Stimulated activated CD4-positive, alpha-beta T cell treated with anti-CD3 and anti-CD28 coated beads, Interleukin-1b, Interleukin-23, amount 100 ng/mL, for 1 hour (primary cell): ENCODE measurements at places on chromosomes 7 and 10.

- DNase-seq = no peak
Measured at GRCh38 chr7:137879357-137880158, 32.8 kb upstream of the DGKI start.

GRCh38 chr10:124568848-124569622, 107.4 kb downstream of the LHPP start:
- no peak for DNase-seq

DNA sequence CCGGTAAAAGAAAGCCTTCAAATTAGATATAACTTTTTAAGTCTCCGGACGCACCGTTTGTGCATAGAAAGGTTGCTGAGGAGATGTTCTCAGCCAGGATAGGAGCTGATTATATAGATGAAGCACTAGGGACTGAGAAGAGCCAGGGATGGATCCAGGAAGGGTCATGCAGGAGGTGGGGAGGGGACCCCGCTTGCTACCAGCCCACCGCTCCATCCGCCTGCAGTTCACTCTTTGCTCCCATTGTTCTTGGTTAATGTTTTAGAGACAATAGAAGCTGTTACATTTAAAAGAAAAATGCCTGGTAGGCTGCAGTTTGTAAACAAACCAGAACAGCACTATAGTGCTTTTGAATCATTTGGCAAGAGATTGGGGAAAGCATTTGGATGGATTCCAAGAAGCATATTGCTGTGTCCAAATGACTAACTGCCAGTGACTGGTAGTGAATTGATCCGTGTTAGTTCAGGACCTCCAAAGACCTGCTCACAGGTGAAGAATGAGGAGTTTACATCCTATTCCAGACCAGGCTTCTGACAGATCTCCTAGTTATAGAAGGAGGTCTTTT, 175.9 kb upstream of the TAC1 start:
- DNase-seq = no peak

- no peak for DNase-seq
Measured at GRCh38 chr7:111388912-111389311, 173.4 kb downstream of the IMMP2L start.

DNA sequence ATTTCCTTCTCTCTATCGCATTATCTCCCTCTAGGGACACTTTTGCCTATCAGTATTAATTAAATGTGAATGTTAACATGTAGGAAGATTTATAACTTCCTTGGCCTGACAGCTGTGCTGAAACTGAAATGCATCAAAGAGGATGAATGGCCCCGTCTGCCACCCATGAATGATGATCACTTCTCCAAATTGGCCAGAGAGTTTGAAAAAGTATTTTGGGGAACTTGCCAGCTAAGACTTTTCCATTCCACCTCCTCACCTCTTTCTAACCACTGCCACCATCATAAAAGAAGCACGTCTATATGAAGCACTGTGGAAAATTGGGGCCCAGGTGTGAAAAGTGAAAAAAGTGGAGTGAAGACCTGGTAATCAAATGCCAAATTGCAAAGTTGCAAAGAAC, 25.4 kb upstream of the ST8SIA6 start:
- DNase-seq = no peak

DNA sequence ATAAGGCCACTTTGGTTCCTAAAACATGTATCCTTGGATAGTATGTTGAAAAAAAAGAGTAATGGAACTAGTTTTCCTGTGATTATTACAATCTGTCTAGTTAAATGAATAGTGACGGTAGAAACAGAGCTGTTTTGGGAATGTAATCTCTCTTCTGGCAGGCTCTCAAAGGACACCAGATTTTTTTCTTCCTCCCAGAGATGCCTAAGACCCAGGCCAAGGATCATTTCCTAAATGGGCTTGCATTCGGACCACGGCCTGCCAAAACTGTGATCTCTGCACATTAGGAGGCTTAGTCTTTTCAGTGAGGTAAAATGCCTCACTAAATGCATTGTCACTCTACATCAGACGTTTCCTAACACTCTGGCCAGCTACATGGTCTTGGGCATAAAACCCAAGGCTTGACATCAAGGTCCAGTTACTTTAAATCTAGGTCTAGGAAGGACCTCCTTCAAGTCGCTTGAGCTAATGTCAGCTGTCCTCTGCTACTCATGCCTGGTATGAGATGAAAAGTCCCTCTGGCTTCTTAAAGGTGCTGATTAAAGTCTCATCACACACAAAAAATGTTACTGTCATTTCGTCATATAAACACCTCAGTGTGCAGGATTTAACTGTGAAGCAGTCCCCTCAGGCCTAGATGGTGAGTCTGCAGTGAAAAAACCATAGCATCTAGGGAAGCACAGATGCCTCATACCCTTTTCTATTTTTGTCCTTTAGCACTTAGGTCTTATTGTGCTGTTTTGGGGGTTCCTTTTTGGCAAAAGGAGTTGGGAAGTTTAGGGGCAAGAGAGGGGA, 47.7 kb downstream of the DLD start:
- no peak for DNase-seq

DNA sequence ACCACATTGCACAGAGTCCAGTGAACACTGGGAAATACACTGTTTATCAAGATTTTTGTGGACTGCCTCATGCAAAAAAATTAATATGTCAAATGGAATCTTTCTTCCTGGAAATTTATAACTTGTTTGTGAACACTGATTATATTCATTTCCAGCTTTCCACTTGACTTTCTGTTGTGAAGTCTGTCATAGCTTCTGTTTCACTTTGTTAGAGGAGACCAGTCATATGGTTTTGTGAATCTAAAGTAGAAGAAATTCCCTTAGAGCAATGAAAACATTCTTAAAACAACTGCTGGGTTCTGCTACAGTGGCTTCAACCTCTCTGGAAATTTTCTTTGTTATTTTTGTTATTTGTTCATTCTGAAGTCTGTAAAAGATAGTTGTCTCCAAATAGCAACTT, 349.5 kb upstream of the NFE2L3 start:
- no peak for DNase-seq

- DNase-seq = no peak
Measured at GRCh38 chr7:39623732-39624441, 515 bp downstream of the RALA start.

DNA sequence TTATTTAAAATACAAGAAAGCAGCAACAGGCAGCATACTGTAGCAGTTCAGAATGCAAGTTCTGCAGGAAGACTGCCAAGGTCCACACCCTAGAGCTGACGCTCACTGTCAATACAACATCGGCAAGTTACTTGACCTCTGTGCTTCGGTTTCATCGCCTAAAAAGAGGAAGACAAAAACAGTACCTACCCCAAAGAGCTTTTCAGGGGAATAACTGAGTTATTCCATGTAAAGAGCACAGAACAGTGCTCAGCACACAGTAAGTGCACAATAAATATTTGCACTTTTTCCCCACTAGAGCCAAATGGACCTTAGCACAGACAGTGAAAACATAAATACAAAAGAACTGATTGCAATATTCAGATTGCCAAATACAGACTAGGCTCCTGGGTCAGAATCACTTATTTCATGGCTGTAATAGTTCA, 88.6 kb downstream of the USP6NL start:
- no peak for DNase-seq

DNA sequence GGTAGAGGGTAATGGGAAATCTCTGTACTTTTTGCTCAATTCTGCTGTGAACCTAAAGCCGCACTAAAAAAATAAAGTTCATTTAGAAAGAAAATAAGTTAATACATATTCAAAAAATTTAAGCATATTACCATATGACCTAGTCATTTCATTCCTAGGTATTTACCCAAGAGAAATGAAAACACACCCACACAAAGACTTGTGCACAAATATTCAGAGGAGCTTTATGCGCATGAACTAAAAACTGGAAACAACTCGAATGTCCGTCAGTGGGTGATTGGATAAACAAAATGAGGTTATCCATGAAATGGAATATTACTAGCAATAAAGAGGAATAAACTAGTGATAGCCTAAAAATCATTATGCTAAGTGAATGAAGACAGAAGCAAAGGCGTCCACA, 62.6 kb upstream of the ZNRF2 start:
- DNase-seq = no peak

GRCh38 chr10:5930272-5930671, 40.2 kb downstream of the FBH1 start:
- no peak for DNase-seq

DNA sequence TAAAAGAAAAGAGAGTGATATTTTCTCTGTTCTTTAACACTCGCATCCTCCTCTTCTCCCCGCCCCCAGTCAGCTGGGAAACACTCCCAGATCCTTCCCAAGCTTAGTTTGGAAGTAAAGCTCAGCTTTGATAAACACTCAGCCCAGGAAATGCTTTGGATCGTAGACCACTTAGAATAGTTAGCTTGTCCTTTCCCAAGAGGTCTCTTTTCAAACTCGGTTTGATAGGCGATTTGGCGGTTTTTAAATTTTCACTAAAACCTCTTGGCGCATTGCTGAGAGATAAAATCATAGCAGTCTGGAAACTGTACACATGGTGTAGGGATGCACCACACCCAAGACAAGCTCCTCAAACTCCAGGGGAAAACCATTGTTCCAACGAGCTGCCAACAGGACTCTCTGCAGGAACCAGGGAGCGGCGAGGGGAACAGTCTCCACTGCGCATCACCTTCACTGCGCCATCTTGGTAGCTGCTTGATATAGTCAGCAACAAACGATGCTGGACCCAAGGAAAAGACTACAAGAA, 22.3 kb downstream of the SMURF1 start:
- no peak for DNase-seq

DNA sequence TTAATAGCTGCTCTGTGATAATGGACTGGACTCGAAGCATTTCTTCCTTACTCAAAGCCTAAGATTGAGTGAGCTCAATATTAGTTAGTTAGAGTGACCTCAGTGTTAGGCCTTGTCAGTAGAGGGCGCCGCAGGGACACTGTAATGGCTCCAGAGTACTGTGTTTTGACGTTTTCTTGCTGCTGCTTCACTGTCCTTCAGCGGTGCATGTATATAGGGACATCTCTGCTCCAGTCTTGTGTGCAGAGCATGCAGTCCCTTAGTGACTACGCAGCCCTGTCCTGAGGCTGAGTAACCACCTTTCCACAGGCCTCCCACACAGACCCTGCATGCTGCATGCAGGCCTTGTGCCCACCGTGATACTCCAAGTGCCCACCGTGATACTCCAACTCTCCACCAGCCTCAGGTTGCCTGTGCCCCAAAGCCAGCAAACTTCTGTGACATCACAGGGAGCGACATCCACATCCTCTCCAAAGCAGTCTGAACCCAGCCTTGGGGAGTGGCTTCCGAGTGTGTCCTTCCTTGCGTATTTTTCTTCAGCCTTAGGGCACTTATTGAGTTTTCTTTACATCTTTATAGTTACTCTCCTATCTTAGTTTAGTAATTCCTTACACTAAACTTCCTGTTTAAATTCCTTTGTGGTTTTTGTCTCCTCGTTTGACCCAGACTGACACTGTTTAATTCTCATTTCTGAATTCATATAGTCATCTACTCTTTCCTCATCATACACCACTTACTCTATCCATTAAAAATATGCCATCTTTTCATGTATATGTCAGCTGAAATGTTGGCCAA, 118.2 kb downstream of the JAZF1 start:
- DNase-seq = no peak

GRCh38 chr10:104339469-104340110, 1.3 kb upstream of the ITPRIP start:
- DNase-seq = no peak

DNA sequence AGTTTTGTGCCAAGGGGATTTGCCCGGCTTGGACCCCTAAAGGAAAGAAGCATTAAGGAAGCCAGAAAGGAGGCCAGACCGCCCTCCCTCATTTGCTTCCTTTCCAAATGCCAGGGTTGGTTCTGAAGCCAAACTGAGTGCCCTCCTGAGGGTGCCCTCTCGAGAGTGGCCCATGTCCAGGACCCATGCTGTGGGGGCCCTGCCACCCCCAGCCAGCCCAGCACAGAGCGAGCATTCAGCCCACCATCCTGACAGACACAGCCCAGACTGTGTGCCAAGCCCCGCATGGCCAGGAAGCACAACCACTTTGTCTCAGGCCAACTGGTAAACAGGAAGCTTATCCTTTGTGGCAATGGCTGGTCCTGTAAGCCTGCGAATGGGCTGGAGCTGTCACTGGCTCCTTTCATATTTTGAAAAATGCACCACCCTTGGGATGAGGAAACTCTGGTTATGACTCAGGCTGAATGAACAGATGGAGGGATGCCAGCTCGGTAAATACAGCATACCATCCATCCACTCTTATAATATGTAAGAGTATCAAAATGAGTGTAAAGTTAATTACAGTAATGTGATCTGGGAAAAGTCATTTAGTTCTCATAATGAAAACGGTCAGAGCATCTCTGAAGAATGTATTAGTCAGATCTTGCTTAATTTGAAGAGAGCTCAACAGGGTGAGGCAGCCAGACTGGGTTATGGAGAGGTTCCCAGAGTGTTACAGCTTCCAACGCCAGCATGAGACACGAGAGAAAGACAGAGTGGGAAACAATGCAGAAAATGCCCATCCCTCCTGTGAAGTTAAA, 65.0 kb downstream of the STK17A start:
- no peak for DNase-seq

- no peak for DNase-seq
Measured at GRCh38 chr7:137577184-137577583, 233.7 kb upstream of the PTN start.

DNA sequence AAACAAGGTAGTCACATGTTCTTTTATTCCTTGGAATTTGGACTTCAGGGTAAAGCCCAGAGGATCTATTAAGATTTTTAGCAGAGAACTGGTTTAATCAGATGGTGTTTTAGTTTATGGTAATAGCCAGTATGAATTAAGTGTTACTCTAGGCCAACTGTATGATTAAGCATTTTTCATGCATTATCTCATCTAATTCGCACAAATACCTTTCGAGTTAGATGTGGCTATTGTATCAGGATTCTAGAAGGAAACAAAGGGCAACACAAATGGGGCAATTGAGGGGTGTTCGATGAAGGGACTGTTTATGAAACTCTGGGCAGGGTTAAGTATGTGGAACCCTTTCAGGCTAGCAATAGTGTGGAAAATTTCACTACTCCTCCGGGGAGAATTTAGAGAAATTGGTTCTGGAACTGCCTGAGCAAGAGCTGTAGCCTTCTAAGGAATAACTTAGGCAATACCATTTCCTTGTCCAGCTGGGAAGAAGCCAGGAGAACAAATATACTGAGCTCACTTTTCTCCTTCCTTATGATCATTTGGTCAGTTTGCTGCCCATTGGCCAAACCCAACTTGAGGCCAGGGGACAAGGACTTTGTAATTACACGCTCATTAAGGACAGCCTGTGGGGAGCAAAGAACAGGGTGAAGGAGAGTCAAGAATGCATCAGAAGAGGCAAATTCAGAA, 319.0 kb upstream of the FZD1 start:
- DNase-seq = no peak

- DNase-seq = no peak
Measured at GRCh38 chr10:5904227-5904626, 14.2 kb downstream of the FBH1 start.

DNA sequence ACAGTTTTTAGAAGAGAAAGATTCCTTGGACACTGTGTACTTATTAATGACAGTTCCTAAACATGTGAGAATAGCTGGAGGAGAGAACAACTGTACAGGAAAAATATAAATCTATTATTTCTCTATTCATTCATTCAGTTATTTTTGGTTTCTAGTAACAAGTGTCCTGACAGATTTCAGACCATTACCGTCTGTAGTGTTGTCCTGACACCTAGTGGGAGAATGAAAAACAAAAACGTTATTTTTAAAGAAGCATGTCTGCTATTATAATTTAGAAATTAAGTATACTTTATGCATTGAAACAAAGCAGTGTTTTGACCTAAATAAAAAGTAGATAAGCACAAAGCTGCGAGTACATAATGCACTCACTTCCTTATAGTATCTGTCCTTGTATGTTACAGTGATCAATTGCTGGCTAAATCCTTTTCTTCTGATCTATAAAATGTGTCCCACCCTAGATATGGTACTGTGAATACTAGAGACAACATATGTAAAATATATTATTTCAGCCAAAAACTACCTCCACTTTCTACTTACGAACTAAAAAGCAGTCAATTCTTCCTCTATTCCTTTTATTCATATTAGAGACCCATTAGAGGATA, 575.6 kb downstream of the ARL4A start:
- no peak for DNase-seq
